Dermis blood vessel endothelial cell (primary cell): ENCODE measurements at places on chromosomes 1 and 21.

- DNase-seq, result no peak
Measured at GRCh38 chr1:118739501-118739900, 248.6 kb downstream of the TBX15 start.

GRCh38 chr21:33458861-33459260 lies 20.9 kb downstream of the TMEM50B start:
- DNase-seq, result no peak

DNA sequence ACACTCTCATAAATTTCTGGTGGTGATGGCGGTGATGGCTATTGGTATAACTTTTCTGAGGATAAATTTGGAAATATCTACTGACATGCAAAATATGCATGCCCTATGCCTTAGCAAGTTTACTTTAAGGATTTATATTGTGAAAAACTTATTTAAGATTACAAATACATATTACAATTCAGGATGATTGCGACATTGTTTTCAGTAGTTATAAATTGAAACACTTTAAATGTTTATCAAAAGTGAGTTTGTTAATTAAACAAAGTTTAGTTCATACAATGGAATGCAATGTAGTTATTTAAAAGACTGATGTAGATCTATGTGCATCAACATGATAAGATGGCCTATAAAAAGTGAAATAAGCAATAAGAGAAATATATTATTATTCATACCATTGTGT lies 331.3 kb upstream of the NR5A2 start:
- DNase-seq, result no peak

DNA sequence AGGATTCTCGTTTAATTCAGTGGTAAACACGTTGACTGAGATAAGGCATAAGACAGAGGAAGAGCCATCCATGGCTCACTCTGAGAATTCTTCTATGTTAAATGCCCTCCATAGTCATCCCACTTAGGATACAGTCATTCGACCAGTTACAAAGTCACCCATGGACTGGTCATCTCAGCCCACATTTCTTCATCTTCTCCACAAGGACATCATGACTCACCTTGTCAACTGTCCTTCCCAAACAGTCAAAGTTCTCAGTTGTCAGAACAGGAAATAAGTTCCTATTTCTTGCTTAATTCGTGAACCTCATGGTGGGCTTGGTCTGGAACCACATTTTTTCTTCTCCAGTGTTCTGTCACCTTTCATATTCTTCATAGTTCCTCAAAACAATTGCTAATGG lies 133.2 kb downstream of the TGFB2 start:
- no peak for DNase-seq

- no peak for DNase-seq
Measured at GRCh38 chr1:214292322-214292721, 11.4 kb downstream of the SMYD2 start.
